Hematopoietic multipotent progenitor cell treated with erythropoietin and hydrocortisone succinate and interleukin-3 and kit ligand, for 17 days (in vitro differentiated cells): ENCODE measurements at places on chromosomes 4 and X.

DNA sequence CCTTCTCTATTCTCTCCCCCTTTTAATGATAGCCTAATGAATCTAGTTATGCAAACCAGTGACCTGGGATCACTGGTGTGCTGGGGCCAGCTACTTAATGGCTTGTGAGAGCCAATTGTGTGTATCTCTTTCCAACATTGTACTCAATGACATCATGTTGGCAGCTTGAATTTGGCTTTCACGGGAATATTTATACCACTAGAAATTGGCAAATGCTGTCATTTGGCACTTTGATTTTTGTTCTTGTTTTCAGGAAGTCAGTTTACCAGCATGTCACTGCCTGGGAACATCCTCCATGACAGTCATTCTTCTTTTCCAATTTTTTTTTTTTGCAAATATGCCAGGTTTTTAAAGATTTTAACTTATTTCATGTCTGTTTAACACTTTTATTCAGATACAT lies 1685.3 kb downstream of the STIM2 start:
- DNase-seq: no peak

DNA sequence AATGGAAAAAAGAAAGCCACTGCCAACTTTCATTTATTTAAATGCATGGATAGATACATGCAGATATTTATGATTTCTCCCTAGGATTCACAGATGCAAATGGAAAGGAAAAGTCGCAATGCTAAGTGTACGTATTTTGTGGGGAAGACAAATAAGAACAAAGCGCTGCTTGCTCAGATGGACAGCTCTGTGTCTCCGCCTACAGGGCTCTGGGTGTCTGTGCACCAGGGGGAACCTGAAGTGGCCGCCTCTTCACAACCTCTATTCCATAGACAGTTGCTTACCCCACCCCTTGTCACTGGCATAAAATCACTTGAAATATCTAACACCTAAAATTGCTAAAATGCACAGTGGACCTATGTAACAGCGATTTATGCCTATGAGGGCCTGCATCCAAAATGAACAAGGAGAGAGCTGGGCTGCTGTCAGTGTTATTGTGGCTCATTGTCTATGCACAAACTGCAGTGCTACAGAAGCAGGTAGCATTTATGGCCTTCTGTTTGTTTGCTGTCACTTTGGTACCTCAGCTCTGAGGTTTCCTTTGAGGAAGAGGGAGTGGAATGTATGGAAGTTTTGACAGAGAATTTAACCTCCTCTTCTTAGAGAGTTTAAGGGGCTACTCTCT lies 58.6 kb upstream of the PAGE1 start:
- peak; percentile 4 for DNase-seq

DNA sequence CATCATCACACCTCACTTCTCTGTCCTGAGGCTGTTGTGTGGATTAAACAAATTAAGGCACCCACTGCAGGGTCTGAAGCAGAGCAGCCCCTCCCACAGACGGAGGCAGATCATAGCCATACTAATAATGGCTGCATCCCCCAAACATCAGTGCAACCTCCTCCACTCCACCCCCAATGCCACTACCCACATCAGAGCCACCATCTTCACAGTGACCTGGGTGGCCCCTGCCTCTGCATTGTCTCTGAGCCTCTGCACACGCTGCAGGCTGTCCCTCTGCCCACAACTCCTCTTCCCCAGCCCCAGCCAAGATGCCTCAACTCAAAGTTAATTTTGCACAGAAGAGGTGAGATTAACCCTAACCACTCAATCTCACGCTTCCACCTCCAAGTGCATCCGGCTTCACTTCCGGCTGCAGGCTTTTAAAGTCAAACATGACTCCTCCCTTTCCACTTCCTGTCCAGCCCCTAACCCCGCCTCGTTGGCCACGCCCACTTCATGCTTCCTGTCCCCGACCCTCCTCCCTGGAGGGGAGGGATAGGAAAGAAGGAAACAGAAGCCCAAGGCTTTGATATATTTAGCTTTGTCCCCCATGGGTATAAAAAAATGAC lies 22.7 kb downstream of the JAKMIP1 start:
- DNase-seq: no peak

- DNase-seq: no peak
Measured at GRCh38 chr4:121195649-121196048, 31.5 kb upstream of the TNIP3 start.

DNA sequence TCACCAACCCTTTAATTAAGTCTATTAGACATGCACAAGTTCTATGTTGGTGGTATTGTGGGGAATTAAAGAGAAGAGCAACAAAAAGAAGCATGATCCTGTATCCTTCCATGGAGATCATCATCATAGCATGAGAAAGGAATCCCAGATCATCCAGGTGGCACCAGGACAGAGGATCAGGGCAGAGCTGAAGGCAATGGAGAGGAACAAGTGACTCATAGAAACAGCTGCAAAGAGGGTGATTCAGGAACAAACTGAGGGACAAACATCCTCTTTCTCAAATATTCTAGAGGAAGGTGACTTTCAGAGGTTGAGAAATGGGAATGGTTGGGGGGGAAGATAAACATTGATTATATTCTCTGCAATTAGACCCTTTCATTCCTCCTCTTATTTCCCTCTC lies 105.5 kb upstream of the OTUD4 start:
- DNase-seq: no peak

GRCh38 chrX:132088864-132089263 lies 39.0 kb downstream of the FRMD7 start:
- DNase-seq: no peak

DNA sequence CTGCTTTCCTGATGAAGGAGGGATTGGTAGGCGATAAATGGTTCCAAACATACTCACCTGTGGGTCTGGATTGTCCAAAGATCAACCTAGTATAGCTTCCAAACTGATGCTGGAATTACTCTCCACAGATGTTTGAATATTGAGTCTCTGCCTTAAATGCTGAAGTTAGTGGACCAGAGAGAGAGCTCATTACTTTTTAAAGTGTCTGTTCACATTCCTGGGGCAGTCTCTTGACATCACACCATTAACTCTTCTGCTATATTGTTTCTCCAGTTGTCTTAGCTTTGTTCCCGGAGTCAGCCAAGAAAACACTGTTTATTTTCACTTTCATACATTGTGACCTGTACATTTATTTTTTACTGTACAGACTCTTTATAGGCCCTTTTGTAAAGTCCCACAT lies 35.4 kb downstream of the ARHGEF38 start:
- no peak for DNase-seq

GRCh38 chr4:33302321-33302720 lies 2582.2 kb downstream of the PCDH7 start:
- no peak for DNase-seq

- no peak for DNase-seq
Measured at GRCh38 chrX:40243755-40244515, 146.2 kb upstream of the BCOR start.

- DNase-seq: no peak
Measured at GRCh38 chrX:10062352-10062751, 94.4 kb upstream of the CLCN4 start.

DNA sequence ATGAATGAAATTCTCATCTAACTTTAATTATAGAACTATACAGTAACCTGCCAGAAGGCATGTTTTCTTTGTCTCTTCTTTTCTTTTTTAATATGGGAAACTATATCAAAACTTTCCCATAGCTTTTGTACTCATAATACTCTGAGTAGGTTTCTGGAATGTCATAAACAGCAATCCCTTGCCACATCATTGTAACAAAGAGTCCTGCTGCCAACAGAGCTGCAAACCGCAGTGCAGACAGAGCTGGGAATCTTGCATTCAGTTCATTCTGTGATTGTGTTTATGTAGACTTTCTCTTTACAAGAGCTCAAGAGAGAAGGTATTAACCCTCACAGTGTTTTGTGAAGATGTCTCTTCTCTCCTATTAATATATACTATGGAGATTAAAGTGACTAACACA lies 304.4 kb upstream of the SLIT2 start:
- no peak for DNase-seq

DNA sequence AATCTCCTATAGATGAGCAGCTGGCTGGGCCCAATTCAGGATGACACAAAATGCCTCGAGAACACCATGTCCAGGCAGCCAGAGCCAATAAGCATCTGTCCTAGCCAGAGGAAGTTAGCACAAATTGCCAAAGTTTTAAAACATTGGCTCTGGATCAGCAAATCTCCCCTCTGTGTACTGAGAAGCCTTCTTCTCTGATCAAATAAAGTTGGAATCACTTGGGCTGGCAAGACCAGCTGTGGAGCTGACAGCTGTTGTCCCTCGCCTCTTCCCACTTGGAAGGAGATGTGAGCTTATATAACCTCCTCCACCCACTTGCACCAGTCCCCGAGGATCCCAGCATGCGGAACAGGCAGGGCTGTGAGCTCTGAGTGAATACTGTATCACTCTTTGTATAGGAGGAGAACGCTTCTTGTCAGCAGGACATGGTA lies 183.9 kb downstream of the OPHN1 start:
- no peak for DNase-seq

DNA sequence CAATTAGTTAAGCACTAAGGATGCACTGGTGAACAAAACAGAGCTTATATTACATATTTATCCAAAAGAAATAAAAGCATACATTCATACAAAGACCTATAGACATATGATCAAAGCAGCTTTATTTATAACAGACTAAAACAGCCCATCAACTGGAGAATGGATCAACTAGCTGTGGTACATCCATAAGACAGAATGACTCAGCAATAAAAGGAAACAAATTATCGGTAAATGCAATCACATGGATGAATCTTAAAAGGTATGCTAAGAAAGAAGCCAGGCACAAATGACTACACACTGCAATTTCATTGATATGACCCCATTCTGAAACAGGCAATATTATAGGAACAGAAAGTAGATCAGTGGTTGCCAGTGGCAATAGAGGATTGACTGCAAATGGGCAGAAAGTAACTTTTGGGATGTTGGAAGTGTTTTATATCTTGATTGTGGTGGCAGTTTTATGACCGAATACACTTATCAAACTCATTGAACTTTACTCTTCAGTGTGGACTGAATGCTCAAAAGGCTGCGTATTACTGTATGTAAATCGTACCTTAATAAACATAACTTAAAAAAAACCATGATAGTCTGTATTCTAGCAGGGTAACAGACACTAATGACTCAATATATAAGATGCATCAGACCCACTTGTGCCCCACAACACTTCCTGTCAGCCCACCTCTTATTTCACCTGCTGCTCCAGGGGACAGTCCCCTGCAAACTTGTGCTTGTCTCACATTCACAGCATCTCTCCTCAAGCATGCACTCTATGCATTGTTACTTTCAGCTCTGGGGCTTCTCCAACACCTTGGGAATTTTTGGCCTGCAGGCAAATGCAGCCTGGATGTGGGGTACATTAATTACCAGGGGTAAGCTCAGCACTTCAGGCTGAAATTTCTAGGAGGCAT lies 59.1 kb downstream of the MID1IP1 start:
- DNase-seq: no peak

DNA sequence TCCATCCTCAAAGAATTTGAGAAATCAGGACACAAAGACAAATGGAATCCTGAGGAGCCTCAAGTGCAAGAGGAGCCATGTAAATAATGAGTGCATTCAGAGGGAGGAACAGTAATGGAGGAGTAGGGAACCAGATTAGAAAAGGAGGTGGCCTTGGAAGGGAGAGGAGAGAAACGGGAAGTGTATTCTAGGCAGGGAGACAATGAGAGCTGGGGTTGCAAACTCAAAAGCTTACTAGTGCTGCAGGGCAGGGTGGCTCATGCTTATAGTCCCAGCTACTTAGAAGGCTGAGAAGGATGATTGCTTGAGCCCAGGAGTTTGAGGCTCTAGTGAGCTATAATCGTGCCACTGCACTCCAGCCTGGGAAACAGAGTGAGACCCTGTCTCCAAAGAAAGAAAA lies 113.2 kb upstream of the LSM6 start:
- DNase-seq: no peak

DNA sequence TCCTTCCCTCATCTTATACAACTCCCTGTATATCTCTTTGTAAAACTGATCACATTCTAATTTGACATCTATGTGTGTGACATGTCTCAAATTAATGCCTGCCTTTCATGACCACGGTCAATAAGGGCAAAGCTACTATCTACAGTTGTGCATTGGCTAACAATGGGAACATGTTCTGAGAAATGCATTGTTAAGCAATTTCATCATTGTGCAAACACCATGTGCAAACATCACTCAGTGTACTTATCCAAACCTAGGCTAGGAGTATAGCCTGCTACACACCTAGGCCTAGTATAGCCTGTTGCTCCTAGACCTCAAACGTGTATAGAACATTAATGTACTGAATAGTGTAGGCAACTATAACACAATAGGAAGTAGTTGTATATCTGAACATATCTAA lies 95.0 kb downstream of the BANK1 start:
- no peak for DNase-seq

DNA sequence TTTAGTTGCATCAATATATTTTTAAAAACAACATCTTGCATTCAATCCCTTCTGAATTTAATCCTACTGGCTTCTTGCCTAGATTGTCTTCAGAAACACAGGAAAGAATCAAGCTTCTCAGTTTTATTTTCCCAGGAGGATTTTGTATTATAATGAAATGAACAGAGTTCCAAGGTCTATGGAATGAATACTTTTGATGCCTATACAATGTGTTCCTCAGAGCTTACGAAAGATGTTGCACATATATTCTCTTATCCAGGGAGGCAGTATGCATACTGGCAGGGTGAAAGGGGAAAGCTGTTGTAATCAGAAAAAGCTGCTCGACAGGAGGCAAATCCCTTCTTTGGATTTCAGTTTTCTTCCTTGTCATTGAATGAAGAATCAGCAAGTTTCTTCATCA lies 8.8 kb downstream of the TMPRSS11D start:
- no peak for DNase-seq

- DNase-seq: no peak
Measured at GRCh38 chr4:177582992-177583391, 140.8 kb upstream of the AGA start.

GRCh38 chr4:80812145-80812544 lies 218.4 kb upstream of the BMP3 start:
- DNase-seq: no peak

GRCh38 chr4:118948545-118949144 lies 60.0 kb downstream of the SYNPO2 start:
- no peak for DNase-seq

DNA sequence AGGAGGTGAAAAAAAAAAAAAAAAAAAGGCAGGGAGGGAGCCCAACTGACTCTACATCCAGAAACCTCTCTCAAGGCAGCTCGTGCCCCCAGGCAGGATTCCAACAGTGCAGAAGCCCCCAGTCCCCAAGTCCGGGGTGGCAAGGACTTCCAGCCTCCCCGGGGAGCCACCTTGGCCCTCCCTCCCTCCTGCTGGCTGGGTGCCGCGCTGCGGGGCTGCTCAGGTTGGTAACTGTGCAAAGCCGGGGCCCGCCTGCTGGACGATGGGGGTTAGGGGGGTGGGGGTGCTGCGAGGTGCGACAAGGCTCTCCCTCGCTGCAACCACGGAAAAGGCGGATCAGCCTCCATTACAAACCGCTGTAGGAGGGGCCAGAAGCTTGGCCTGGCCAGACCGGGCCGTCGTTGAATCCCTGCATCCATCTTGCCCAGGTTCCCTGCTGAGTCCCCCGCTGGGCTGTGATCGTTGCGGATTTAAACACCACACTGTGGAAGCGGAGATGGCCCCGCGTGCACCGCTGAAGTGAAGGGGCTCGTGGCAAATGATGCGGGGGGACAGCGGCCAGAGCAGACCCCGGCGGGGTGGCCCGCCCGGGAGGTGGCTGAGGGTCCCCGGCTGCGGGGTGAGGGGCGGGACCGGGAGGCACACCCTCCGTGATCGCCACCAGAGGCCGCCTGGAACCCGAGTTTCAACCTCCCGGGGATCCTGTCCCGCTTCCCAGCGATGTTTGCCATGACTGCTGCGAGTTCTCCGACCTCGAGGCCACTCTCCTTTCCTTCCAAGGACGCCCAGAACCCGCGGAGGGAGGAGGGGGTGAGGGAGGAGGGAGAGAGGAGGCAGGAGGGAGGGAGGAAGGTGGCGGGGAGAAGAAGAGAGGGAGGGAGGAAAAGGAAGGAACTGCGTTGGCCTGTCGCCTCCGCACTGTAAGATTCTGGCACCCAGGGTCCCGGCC lies 58.0 kb upstream of the DDX3X start:
- DNase-seq: peak; percentile 31
